ENCODE measurements at places on chromosomes 1 and 21.

DNA sequence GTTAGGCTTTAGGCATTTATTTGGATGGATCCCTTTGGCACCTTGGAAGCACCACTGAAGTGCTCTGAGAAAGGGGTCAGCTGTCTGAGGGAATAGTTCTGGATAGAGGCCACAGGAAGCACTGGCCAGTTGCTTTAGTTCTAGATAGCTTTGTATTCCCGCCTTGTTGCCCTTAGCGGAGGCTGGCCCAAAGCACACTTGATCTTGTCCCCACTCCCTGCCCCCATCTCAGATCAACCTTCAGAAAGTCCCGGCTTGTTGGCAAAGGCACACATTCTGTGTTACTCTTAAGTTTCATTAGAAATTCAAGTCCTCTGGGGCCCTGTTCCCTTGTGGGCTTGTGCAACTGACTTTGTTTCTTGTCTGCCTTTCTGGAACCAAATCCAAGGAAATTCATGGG lies 15.2 kb upstream of the NBL1 start:
- no peak for DNase-seq

DNA sequence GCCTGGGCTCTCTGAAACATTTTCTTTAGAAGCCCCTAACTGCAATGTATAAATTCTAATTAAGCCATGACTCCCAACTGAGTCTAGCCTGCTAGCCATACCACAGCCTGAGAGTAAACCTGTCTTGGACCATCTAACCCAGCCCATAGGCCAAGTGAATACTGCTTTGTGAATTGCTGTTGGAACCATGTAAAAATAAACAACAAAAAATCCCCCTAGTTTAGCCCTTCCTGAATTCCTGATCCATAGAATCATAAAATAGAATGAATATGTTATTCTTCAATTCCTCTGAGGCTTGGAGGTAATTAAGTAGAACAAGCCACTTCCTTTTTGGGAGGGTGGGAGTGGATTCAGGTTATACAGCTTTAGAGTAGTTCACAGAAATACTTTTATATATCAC lies 1496.4 kb downstream of the MRPL39 start:
- DNase-seq, result no peak

DNA sequence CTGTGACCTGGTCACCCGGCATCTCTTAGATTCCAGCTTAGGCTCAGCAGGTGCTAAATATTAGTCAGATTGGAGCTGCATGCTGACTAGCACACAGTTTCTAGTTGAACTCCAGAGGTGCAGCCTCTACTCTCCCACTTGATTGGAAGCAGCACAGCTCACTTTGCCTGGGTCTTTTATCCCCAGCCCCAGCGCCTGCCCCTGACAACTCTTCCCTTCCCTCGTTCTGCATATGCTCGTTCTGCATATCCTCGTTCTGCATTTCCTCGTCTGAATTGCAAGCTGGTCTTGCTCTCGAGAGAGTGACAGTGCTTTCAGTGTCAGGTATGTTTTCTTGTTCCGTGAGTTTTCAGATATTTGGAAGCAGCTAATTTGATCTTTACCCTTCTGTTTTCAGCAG lies 11.7 kb downstream of the COL18A1 start:
- no peak for DNase-seq

DNA sequence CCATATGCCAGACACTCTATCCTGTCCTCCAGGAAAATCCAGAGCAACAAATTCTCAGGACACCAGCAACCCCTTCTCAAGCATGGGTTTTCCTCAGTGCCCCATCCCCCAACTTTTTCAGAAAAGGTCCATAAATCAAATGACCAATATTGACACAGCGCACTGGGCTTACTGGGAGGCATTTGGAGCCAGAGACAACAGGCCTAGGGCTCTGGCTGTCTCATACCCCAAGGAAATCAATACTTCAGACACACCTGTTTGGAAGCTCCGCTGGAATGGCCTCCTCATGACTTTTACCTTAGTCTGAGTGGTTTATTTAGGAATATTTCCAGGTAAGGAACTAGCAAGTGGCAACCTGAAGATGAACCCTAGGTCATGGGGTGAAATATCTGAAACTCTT lies 66.9 kb upstream of the TNR start:
- no peak for DNase-seq

- no peak for DNase-seq
These were observed 60.7 kb downstream of the HSF2BP start for GRCh38 chr21:43598416-43599120.

DNA sequence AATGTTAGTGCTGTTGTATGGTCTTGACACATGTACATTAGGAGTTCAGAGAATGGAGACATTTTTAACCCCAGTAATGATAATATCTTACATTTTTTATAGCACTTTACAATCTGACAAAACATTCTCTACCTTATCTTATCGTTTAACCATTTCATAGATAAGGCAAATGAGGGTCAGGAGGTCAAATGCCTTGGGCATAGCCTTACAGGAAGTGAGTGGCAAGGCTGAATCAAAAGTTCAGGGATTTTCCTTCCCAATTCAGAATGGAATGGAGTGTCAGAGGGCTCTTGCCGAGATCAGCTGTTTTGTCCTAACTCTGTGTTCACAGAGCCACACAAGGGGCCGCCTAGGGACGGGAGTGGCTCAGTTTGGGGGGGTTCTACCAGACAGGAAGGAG lies 57.6 kb upstream of the AK4 start:
- DNase-seq, result no peak

GRCh38 chr1:209601809-209602657 lies 18.5 kb downstream of the CAMK1G start:
- no peak for DNase-seq

GRCh38 chr1:177686933-177687332 lies 282.9 kb downstream of the SEC16B start:
- no peak for DNase-seq

DNA sequence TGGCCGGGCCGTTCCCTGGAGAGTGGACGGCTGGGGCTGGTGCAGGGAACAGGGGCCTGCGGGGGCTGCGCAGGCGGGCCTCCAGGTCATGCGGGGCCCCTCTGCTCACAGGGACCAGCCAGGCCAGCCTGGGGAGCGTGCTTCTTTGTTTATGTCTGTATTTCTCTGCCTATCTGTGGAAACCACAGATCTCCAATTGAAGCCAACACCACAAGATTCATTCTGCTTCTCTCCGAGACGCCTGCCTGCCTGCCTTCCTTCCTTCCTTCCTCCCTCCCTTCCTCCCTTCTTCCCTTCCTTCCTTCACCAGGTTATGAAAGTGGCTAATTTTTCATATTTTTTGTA lies 39.9 kb upstream of the HMGN1 start:
- no peak for DNase-seq

- no peak for DNase-seq
These were observed 105.1 kb downstream of the ROR1 start for GRCh38 chr1:63878932-63879331.

- no peak for DNase-seq
These were observed 134.7 kb upstream of the VANGL1 start for GRCh38 chr1:115506924-115507589.

DNA sequence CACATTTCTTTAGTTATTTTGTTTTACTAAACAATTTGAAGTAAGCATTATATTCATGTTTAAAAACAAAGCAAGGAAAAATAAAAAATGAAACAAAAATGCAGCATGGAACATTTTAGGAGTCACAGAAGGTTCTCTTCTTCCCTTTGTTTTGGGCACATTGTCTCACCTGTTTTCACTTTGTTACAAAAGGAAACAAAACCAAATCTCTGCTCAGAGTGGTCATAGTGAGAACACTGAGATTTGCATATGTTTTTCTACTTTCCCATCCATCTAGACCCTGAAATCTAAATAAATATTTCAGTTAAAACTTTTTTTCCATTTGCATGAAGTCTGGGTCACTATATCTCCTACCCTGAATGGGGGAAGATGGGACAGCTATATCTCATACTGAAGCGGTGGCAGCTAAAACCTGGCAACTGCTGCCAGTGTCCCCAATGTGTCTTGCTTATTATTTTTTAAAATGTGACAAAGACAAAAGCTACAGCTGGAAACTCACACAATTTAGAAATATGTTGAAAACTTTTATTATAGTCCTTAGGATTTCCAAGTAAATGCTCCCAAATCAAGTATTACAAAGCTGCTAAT lies 3.5 kb downstream of the EXOC8 start:
- no peak for DNase-seq

GRCh38 chr21:41673071-41673470 lies 93.8 kb downstream of the RIPK4 start:
- no peak for DNase-seq

GRCh38 chr1:187261637-187262036 lies 432.9 kb downstream of the PLA2G4A start:
- DNase-seq, result no peak

DNA sequence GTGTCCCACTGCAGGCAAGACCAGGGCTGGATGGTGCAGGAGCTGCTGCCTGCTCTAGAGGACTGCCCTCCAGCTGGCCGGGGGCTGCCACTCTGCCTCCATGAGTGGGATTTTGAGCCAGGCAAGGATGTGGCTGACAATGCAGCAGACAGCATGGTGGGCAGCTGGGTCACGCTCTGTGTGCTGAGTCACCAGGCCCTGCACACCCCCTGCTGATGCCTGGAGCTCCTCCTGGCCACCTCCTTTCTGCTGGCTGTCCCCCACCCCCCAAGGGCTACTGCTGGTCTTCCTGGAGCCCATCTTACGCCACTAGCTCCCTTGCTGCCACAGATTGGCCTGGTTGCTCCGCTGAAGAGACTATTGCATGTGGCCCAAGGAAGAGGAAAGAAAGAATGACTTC lies 3.9 kb upstream of the ZSCAN20 start:
- DNase-seq, result no peak

GRCh38 chr1:157852476-157852875 lies 10.9 kb upstream of the CD5L start:
- DNase-seq, result no peak

DNA sequence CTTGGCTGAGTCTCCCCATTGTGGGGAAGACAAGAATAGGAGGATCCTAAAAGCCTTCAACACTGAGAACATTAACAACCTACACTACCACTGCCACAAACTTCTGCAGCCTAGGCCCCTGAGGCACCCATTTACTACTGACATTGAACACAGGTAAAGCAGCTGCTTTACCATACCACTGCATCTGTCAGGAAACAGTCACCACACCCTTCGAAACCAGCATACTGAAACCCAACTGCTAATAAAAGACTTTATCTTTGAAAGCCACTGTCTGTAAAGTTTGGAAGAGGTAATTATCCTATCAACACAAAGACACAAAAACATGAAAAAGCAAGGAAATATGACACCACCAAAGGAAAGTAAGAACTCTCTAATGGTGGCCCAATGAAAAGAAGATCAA lies 7.4 kb downstream of the IFNAR1 start:
- DNase-seq, result no peak

- peak; percentile 22 for DNase-seq
These were observed 1.0 kb downstream of the GALNT2 start for GRCh38 chr1:230067871-230068620.

DNA sequence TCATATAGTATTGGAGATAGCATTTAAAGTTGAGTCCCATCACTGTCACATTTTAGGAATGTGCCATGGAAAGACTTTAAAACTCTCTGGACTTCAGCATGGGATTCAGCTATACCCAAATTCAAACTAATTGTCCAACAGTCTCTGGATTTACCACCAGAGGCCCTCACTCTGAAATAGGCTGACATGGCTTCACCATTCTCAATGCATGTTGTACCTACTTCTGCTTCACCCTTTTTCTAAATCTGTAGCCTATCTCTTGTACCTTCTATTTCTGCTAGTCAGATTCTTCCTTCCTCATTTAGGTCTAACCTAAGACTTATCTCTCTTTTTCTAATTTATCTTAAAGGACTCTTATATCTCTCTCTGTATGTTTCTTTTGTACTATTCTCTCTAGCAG lies 512.7 kb upstream of the ZRANB2 start:
- no peak for DNase-seq

- DNase-seq, result no peak
These were observed 8.8 kb upstream of the UAP1 start for GRCh38 chr1:162552684-162553252.

DNA sequence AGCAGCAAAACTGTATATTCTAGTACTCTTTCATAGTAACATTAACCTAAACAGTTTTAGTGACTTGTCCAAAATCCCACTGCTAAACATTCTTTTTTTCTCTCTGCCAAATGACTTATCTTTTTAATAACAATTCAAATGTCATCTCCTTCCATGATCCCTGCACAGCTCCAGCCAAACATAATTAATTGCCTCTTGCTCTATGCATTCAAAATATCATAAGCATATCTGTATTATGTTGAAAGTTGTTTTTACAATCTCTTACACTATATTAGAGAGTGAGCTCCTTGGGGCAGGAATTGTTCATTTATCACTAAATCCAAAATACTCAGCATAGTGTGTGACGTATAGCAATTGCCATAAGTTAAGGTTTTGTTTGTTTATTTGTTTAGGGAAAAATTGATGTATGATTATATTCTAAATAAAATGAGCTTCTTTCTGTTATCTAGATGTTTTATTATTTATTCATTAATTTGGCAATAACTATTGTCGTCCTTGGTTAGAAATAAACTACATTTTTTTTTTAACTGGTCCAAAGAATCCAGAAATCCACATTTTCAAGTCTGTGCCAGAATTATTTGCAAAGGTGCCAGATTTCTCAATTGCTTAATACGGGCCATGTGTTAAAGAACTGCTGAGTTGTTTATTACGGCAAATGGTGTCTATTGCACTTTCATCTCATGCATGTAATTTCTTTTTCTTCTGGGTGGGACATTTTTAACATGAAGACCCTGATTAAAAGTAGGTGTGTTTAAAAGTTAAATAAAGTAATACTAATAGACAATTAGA lies 577.2 kb upstream of the ZRANB2 start:
- no peak for DNase-seq

DNA sequence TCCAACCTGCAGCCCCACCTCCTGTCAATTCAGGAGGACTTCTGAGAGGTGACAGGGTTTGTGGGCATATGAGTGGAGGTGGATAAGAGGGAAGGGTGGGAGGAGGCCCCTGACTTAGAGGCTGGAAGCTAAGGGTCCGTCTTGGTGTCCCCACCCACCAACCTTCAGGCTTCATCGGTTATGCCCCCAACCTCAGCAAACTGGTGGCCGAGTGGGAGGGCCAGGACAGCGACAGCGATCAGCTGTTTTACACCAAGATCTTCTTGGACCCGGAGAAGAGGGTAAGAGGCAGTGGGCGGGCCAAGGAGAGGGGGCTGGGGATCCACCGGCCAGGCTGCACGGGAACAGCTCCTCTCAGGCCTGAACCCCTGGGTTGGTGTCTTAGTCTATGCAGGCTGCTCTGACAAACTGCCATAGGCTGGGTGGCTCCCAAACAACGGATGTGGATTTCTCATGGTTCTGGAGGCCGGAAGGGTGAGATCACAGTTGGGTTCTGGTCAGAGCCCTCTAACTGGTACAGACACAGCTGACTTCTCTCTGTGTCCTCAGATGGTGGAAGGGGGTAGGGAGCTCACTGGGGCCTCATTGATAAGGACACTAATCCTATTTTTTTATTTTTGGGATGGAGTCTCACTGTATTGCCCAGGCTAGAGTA lies 18.1 kb downstream of the PLOD1 start:
- no peak for DNase-seq

DNA sequence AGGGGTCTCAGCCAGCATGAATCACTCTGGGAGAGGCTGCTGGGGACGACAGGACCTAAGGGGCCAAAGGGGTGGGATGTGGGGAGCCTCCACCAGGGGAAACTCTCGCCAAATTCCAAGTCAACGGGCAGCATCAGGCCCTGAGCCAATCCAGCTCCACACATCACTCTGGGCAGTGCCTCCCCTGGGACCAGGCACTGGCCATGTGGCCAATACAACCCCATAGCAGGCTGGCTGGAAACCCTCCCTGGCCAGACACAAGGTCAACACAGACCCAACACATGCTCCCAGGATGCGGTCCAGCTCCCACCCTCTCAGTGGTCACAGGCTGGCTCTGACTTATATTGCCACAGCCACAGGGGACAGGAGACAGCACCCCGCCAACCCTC lies 60.0 kb downstream of the MEGF6 start:
- DNase-seq, result no peak

- no peak for DNase-seq
These were observed 214.7 kb downstream of the ADGRL2 start for GRCh38 chr1:82015444-82015843.
